Urinary bladder (tissue), 4 donors: ENCODE measurements at places on chromosomes 4 and X. TPM values are rescaled to one million over a fixed set of nuclear protein-coding genes. Genes with fewer than 3 reads are reported as not detected.
A peak's percentile ranks its signal among the peaks of the same experiment; 100 is the strongest.

DNA sequence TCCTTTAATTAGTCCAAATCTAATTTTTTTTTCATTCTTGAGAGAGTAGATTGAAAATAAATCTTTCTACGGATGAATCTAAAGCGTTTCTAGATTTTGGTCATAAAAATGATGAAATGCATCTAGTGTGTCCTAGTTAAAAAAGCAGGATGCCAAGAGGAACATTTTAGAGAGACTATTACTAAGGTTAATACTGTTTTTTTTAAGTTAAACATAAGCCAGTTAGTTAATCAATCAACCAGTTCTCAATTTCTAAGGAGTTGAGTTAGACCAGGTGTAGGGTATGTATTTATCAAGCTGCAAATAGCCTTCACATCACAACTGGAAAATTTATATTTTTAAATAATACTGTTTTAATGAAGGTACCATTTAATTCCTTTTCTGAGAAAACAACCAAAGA is 679.5 kb upstream of the IGFBP7 start:
- no peak for DNase-seq

DNA sequence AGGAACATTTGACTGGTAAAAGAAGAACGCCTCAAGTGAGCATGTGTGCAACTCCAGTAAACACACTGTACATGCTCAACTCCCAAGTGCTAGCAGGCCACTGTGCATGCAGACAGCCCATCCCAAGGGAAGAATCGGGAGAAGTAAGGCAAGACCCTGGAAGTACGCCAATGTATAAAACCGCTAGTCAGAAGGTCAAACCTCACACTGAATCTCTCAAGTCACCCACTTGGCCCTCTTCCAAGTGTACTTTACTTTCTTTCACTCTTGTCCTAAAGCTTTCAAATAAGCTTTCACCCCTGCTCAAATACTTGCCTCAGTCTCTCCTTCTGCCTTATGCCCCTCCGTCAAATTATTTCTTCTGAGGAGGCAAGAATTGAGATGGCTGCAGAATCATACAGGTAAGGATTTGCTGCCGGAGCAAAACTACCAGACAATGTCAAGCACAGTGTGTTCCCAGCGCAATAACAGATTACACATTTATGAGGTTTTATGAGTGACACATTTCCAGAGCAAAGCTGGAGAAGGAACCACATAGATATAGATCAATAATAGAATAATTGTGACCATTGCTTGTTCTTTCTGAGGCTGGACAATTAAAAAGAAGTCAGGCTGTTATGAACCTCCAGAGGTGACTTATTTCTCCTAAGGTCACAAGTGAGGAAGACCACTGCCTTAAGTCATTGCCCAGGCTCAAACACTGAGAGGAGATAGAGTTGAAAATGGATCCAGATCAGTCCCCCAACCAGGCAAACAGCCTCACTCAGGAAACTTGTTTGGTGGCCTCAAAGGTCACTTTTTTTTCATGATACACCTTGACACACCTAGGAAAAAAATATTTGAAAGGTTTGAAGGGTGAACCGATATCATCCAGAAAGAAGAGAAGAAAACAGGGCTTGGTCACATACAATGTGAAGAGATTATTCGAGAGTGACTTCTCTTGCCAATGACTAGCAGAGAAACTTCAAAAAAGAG is 26.3 kb downstream of the CXCL1 start:
- DNase-seq, result no peak

The PNPLA4 gene
- total RNA-seq, result 21.6 TPM

- no peak for DNase-seq
These were observed 20.7 kb downstream of the TAPT1 start for GRCh38 chr4:16205298-16206164.

- no peak for DNase-seq
These were observed 21.2 kb upstream of the GPC3 start for GRCh38 chrX:134006484-134007161.

DNA sequence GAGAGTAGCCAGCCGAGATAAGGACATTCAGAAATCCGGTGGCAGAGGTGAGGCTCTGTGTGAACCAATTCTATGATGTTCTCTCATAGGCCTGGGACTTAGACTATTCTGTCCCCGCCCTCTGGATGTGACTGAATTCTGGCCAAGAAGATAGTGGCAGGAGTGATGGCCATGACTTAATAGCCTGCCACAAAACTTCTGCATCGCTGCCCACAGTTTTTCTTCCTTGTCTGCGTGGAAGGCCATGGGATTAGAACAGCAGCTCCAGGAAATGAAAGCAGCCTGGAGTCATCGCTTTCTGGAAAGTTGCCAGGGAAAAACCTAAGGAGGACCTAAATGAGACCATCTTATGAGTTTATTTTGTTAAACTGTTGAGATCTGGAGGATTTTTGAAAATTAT is 134.7 kb downstream of the F11 start:
- DNase-seq, result no peak

- DNase-seq, result no peak
These were observed 241.1 kb upstream of the TET2 start for GRCh38 chr4:104905546-104905945.

The PRDM8 gene
- total RNA-seq, result 7.5 TPM

DNA sequence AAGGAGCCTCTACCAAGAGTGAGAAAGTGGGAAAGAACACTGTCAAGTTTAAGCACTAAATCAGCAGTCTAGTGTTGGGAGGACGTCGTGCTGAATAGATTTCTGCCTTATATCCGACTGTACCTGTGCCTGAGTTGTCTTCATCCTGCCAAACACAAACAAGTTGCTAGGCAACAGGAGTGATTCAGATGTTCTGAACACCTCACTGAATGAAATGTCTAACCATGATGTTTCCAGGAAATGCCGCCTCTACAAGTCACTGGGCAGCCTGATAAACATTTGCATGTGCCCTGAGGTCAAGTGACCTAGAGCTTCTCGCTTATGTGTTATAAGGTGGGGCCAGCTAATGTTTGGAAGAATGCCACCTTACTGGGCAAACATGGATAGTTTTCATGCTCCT is 37.9 kb downstream of the SGMS2 start:
- DNase-seq, result no peak

The SATL1 gene
- 0.21 TPM for total RNA-seq

GRCh38 chr4:144350706-144351105 is 210.2 kb upstream of the GYPA start:
- no peak for DNase-seq

DNA sequence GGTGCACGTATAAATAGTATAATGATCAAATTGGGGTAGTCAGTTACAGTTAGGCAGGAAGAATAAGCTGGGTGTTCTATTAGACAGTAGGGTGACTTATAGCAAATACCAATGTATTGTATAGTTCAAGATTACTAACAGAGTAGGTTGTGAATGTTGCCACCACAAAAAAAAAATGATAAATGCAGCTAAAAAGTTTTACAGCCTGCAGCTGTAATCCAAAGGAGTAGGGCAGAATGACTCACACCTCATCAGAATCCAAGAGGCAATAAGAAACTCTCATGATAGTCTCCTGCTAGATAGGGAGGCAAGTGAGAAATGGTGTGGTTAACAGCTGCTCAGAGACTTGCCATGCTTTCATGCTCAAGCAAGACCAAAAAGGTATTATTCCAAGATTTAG is 19.6 kb upstream of the TCEAL4 start:
- no peak for DNase-seq

The PCDH7 gene
- total RNA-seq, result 121 TPM

DNA sequence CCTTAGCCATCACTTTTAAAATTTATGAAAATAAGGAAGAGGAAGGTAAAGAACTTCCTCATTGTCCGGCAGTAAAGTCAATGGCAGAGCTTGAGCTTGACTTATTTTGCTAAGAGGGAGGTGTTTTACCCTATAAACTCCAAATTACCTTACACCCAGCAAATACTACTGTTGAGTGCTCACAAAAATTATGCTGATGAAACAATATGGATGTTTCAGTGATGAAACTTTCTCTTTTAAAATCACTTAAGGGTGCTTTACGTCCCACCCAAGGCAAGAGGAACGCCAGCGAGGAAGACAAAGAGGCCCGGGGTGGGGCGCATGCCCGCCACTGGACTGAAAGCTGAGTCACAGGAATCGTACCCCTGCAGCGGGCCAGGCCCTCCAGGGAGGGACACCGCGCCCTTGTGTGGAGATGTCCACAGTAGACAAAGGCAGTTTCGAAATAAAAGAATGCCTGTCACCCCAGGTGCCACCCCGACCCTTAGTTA is 560 bp upstream of the TMSB4X start:
- DNase-seq, result no peak

DNA sequence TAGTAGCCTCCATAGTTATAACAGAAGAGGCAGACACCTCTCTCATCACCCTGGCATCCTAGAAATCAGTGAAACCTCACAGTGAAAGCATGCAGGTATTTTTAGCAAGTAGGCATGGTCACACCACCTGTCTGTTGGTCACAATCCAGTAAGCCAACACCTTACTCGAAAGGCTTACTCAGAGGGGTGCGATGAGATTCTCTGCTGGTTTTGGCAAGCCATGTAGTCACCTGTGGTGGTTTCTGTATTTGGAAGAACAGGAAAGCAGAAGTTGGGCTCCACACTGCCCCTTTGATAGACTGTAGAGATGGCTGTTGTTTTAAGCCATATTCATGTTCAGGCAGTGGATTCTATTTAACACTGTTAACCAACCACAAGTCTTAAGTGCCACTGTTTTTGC is 134.7 kb downstream of the DCLK2 start:
- no peak for DNase-seq

DNA sequence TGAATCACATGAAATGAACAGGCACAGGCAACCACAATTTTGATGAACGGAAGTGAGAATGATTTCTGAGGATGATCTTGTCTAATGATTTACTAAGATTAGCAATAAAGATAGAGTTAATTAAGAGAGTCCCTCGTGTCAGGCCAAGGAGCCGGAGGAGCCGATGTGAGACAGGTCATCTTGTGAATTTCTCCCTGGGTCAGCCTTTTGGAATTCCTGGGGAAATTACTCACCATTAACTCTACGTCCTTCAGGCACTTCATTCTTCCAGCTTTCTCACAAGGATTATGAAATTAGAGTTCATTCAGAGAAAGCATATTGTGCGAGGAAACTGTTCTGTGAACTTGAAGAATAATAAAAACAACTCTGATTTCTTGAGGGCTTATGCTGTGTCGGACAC is 86.7 kb downstream of the PSAPL1 start:
- no peak for DNase-seq

GRCh38 chrX:88612870-88613329 is 134.1 kb upstream of the CPXCR1 start:
- DNase-seq, result no peak

- DNase-seq, result no peak
These were observed 651.6 kb upstream of the PITX2 start for GRCh38 chr4:111274486-111274885.

GRCh38 chr4:41989994-41990364 is 351 bp upstream of the SLC30A9 start:
- DNase-seq, result peak; percentile 6

DNA sequence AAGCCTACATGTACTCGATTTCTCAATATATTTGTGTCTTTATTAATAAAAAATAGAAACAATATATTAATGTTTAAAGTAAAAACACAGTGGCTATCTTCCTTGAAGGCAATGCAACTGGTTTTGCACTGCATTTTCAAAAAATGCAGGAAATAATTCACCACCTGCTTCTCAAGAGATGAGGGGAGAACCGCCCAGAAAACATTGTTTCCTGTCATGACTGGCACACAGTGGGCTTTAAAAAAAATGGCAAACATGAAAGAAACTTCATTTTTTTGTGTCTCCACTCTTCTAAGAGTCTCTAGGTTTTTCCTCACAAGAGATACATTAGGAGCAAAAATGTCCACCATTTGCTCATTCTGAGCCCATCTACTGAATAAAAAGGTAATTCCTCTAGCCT is 50.8 kb upstream of the C4orf50 start:
- no peak for DNase-seq

DNA sequence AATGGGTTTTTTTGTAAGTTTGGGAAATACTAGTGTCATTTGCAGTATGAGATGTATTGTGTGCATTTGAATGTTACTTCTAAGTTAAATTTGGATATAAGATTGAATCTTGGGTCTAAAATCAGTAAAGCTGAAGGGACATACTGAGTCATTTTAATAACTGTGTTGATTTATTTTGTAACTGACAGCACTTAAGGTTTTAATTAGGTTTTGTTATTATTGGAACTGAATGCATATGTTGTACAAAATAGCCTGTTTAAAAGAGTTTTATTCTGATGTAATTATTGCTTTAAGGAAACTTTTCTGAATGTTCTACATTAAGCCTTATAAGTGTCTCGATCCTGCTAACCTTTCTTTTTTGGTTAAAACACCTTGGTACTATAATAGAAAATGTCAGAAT is 396.6 kb downstream of the MAPK10 start:
- no peak for DNase-seq

The ARR3 gene
- total RNA-seq, result not detected

DNA sequence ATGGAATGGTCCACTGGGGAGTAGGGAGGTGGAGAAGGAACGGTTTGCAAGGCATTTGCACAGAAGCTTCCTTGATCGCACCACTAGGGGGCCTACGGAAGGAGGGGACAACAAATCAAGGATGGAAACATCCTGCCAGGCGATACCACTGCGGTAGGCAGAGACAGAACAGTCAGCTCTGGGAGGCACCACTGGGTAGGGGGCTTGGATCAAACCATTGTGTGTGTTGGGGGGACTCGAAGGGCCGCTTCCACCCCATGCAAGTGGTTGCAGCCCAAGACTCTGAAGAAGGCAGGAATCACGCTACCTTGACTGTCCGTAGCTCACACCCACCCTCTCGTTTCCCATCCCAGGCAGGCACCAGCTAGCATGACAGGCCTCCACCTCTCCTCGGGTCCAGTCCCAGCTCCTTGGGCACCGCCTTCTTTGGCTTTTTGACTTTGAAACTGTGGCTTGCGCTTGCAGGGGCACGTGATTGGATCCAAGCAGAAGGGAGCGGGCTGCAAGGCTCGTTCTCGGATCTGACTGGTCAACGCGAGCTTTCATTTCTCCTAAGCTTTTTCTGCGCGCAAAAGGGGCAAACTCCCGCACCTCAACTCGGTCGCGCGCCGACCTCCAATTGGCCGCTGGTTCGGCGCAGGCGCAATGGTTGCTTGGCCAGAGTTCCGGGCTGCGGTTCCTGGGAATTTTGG is 28.4 kb downstream of the GAGE1 start:
- DNase-seq, result no peak

GRCh38 chr4:80268936-80269335 is 2.5 kb downstream of the FGF5 start:
- no peak for DNase-seq

GRCh38 chr4:56876264-56876663 is 31.4 kb upstream of the REST start:
- no peak for DNase-seq

DNA sequence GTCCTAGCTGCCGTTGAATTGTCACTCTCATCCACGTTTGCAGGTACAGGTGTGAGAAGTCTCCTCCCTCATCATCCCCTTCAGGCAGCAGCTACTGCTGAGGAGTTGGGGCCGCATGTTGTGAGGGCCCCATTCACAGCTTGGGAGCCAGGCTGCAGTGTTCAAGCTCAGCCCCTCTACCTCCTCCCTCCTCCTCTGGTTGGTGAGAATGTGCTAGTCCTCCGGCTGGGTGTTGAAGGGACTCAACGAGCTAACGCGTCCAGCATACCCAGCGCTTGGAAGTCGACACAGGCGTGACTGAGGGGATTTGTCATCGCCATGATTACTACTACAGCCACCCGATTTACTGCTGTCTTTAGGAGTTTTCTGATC is 82.0 kb upstream of the PSAPL1 start:
- DNase-seq, result no peak
